IPS-NIHi11 (cell line): ENCODE measurements at places on chromosomes 11 and 22.

DNA sequence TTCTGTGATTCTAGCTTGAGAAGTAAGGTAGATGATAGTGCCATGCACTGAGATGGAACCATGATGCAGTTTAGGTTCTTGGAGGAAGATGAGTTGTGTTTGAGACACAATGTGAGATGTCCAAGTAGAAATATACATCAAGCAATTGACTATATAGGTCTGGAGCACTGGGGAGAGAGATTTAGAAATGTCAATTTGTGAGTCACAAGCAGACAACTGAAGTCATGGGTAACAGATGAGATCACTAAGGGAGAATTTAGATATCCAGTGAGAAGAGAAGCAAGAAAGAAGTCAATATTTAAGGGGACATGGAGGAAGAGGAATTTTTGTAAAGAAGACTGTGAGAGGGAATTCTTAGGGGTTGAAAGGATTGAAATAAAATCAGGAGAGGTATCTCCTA is 65.1 kb upstream of the RRAS2 start:
- DNase-seq: no peak

GRCh38 chr11:17268902-17269301 is 7.6 kb upstream of the NUCB2 start:
- no peak for DNase-seq

DNA sequence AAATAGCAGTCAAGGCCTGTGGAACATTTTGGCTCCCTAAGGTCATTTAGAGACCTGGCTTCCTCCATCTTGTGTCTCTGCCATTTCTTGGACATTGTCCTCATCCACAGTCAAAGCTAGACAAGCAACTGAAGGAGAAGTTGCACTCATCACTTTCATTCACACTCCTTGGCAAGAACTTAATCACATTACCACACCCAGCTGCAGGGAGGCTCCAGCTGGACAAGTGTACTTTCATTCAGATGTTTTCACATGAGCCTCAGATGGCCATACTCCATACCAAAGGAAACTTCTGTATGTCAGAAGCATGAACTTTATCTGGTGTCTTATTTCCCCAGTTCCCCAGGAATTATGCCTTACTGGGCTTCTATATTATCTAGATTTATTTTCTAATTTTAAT is 537.4 kb downstream of the TMEM135 start:
- DNase-seq: no peak

DNA sequence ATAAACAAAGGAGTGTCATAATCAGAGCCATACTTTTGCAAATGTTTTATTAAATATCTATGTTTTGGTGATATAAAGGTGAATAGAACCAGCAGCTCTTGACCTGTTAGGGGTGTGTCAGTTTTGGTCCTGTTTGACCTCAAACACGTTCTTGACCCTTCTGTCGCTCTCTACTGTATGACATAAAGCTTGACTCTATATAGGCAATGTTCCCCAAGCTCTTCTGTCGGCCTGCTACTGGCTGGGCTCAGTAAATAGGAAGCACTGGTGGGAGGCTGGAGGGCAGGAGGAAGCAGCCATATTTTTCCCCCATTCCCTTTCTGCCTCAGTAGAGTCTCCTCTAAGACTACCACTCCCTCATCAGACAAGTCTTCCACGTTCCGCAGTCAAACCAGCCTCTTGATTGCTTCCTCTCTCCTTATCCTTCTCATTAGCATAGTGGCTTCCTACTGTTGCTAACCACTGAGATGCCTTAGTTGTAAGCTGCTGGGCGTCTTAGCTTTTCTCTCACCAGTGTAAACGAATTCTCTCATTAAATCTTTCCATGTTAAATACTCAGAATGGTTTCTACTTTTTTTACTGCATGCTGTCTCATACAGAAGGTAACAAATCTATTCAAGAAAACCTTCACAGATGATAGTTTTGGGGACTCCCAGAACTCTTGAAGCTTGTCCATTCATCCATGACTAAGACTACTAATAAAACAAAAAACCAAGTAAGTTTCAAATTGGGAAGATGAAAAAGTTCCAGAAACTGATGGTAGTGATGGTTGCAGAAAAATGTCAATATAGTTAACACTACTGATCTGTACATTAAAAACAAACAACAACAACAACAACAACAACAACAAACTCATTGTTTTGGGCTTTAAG is 3.3 kb downstream of the NPAT start:
- DNase-seq: no peak

GRCh38 chr11:123587044-123587443 is 67.4 kb downstream of the SCN3B start:
- no peak for DNase-seq

- DNase-seq: peak; percentile 44
Observed at GRCh38 chr22:38860283-38861169, 11.5 kb downstream of the CBX6 start.

GRCh38 chr11:100910808-100911207 is 218.8 kb downstream of the PGR start:
- no peak for DNase-seq

DNA sequence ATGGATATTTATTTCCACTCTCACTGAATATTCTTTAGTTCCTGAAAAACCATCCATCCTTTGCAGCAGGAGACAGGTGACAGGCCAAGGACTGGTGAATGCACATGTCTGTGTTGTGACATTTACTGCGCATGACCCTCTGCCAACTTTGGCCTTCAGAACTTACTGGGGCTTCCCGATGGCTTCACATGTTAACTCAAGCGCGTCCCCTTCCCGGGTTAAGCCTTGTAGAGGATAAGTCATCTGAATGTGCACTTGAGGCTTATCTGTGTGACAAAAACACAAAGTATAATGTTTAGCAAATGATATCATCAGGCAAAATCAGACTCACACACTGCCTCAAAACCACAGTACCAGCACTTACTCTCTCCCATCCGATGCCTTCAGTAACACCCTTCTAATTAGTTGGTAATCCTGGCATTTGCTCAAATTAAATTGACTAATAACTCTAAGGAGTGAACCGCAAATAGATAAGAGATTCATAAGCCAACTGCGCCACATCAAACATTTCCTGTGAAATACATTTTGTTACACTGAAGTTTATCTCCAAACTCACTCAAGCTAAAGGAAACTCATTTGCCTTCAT is 286.4 kb downstream of the CADM1 start:
- DNase-seq: no peak

- no peak for DNase-seq
Observed at GRCh38 chr11:128771102-128771501, 77.2 kb downstream of the FLI1 start.

GRCh38 chr11:104556606-104557301 is 341.5 kb downstream of the CASP12 start:
- DNase-seq: no peak

DNA sequence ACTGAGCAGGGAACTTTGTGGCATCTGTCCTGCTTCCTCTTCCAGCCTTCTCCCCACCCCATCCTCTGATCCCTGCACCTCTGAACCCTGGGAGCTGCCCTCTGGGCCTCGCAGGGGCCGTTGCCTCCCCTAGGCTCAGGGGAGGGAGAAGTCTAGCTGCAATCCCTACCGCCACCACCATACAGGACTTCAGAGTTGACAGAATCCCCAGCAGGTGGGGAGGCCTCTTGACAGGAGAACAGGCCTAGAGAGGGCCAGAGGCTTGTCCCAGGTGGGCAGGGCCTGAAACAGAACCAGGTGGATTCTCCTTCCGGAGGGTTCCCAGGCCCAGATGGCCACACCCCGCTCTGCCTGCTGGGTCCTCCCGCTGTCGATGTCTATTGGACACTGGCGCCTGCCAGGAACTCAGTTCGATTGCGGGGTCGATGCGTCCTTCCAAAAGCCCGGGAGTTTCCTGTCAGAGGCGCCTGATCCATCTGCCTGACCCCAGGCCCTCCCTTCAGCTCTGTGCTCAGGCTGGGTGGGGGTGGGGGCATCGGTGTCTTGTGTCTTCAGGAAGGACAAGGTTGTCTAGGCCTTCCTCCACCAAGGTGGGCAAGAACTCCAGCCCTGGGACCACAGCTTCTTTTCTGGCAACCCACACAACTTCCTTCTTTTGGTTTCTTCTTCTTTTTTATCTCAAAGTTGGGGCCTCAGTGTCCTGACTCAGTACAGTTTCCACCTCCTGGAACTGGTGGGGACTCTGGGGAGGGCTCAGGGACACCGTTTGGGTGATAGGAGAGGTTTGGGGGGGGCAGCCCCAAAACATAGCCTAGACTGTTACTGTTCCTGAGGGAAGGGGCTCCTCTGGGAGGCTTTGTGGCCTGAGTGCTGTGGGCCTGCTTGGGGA is 6.4 kb downstream of the STARD10 start:
- peak; percentile 73 for DNase-seq

- peak; percentile 65 for DNase-seq
Observed at GRCh38 chr11:129278586-129279319, 86.6 kb upstream of the ARHGAP32 start.

DNA sequence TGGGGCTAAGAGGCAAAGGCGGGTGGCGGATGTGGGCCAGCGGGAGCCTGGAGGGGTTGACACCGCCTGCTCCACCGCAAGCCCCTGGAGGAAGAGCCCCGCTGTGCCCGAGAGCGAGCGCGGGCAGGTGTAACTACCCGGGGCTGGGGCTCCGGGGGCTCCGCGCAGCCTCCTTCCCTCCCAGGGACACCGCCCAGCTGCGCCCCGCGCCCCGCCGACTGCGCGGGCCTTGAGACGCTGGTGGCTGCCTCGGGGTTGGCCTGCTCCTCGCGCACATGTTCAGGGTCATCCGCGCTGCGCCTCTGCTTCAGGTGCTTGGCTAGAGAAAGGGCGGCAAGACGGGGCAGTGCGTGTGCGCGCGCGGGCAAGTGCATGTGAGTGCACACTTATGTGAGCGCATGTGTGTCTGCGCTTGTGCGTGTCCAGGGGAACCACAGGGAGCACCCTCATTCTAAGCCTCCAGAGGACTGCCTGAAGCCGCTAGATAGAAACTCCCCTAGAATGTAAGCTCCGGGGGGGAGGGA is 197.5 kb upstream of the TMEM45B start:
- no peak for DNase-seq

DNA sequence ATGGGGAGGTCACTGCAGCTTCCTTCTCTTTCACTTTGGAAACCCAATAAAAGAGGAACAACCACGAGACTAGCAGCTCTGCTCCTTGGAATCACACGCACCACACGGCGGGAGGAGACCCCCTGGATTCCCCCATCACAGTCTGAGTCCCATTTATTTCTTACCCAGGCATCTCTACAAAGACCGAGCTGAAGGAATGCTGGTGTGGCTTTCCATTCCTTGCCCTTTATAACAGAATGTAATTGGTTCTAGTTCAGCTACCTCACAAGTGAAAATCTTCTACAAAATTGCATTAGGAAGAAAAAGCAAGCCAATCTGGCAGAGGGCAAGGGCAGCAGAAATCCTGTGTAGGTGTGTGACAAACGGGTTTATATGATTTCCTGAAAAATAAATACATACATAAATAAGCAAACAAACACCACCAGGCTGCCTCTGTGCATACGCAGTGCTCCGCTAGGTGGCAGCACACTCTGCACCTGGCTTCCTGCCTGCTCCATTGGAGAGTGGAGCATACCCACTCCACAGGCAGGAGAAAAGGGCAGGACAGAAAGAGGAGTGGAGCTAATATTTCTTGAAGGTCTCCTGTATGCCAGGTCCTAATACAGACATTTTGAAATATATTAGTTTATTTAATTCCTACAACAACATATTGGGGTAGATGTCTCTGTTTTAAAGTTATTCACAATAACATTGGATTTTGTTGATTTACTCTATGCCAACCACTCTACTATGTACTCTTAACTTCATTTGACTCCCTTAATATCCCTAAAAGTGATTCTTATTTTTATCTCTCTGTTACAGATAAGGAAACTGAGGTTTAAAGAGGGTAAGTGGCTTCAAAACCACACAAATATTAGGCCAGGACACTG is 673.1 kb downstream of the KCNA4 start:
- DNase-seq: peak; percentile 68

DNA sequence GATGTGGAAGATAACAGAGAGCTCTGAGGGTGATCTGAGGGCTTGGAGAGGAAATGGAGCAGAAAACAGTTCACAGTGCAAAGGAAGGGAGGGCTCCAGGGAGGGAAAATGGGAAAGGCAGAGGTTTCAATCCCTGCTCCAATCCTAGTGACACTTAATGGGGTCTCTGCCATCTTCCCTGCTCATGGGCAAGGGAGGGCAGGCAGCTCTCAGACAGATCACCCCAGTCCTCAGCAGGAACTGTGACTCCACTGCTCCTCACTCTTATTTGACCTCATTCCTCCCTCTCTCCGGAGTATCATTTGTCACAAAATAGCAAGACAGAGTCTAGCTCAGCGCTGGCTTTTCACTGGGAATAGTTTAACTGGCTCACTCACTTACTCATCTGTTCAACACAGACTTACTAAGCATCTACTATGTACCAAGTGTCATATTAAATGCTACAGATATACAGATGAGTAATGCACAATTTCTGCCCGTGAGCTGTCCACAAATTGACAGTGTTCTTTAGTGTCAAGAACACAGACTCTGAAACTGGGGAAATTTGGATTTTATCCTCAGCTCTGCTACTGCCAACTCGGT is 817.4 kb downstream of the OPCML start:
- no peak for DNase-seq

DNA sequence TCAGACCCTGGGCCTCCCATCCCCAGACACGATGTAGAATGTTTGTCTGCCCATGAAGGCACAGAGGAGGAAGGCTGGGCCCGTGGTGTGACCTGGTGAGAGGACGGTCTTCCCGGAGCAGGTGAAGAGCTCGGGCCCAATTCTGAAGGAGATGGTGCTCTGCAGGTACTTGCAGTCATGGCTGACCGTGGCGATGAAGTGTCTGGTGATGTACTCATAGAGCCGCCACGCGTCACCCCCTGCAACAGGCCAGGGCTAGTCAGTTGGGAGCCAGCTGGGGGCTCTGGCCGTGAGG is 10.0 kb upstream of the PPM1F start:
- no peak for DNase-seq

- DNase-seq: no peak
Observed at GRCh38 chr11:64296236-64296635, 3.9 kb upstream of the CATSPERZ start.

DNA sequence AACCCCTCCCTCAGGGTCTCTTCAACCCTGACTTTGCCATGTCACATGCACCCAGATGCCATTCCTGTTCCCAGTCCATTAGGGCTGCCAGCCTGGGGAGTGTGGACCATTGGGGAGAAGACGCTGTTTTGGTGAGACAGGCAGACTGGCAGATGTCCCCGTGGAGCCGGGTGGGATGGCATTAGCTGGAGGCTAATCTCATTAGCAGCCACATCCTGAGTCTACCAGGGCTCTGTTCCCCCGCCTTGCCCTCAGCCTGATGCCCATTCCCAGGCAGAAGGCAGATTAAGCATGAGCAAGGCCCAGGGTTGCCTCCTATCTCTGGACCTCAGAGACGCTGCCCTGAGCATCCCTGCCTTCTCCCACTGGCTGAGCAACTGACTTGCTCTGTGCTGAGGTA is 46.4 kb upstream of the ALX4 start:
- no peak for DNase-seq

GRCh38 chr11:82750643-82751139 is 17.0 kb upstream of the FAM181B start:
- no peak for DNase-seq

GRCh38 chr11:111229604-111230003 is 15.9 kb upstream of the POU2AF2 start:
- DNase-seq: no peak

- DNase-seq: no peak
Observed at GRCh38 chr11:66978717-66979116, 3.6 kb downstream of the C11orf86 start.
